ENCODE measurements at places on chromosomes 16 and 17.

DNA sequence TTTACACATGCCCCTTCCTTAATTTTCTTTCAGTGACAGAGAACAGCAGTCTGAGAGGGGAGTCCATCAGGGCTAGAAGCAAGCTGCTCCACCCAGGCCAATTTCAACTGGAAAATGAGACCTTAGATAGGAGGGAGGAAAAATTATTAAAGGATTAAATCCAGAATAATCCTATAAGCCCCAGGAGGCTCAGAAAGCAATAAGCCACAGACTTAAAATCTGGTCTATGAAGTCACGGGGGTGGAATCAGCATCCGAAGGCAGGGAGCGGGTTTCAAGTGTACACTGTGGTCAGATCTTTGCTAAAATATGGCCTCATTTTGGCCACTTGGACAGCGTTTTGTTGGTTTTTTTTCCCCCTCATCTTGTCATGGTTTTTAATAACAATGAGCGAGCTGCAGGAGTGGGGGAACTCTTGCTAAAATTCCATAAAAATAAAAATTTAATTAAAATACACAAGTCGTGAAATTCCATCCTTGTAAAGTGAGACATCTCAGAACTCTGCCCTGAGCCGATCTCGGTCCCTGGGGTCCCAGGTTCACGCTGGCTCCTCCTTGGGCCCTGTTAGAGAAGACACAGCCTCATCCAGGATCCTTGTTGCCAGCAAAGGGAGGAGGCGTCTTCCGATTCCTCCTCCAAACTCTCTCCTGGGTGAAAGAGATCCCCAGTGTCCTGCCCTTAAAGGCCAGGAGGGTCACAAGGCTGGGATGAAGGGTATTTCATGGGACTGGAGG, 51.6 kb upstream of the ETV4 start:
- no peaks in the 10 kb centered on the region for H3K27me3 ChIP-seq
- DNase-seq = no peak
- peaks cover 5% of the 10 kb centered on the region for H3K4me1 ChIP-seq
- H3K4me3 ChIP-seq = no peak overlapping the region
- H3K27ac ChIP-seq = peak overlapping the region; percentile 2

DNA sequence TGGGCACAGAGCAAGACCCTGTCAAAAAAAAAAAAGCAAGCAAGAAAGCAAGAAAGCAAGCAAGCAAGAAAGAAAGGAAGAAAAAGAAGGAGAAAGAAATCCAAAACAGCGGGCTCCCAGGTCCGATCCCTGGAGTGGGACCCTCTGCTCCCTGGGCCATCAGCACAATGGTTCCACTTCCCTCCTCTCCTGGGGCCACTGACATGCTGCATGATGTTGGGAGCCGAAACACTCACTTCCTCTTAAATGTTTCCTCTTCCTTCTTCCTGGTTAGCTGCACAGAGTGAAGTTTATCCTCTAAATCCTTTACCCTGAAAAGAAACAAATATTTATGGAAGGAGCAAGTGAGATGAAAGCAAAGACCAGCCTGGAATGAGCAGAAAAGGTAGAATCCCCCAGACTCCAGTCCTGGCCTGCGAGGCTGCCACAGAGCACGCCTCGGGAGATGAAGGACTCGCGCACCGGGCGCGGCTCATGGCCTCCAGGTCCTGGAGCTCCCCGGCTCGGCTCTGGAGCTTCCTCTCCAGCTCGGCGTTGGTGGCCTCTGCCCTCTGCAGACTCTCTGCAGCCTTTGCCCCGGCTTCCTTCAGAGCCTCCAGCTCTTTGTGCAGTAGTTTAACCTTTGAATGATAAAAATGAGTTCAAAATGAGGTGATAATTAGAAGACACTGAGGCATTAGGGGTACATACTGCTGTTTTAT, 19.0 kb downstream of the CCDC57 start:
- H3K27ac ChIP-seq = no peak overlapping the region
- H3K36me3 ChIP-seq = peaks cover 86% of the 10 kb centered on the region
- H3K4me3 ChIP-seq = no peak overlapping the region

DNA sequence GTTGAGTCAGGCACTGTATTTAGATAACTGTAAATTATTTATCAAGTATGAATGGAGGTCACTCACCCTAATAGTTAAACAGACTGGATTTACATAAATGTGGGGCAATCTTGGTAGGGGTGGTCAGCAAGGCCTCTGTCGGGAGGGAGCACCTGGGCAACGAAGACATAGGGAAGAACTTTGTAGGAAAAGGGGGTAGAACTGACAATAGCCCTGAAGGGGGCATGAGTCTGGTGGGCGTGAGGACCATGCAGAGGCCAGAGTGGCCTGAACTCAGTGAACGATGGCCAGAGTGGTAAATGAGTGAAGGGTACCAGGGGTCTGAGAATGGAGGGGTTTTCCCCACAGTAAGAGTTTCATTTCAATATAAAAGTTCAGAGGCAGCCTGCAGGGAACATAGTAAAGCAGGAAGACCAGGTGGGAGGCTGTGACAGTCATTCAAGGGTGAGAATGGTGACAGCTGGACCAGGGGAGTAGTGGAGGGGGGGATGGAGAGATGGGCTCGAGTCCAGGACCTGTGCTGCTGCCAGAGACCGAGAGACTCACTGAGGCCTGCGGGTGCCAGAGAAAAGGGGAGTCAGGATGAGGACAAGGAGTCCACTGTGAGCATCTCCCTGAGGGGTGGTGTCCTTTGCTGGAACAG, 2.9 kb downstream of the C17orf67 start:
- peaks cover 2% of the 10 kb centered on the region for H3K36me3 ChIP-seq

DNA sequence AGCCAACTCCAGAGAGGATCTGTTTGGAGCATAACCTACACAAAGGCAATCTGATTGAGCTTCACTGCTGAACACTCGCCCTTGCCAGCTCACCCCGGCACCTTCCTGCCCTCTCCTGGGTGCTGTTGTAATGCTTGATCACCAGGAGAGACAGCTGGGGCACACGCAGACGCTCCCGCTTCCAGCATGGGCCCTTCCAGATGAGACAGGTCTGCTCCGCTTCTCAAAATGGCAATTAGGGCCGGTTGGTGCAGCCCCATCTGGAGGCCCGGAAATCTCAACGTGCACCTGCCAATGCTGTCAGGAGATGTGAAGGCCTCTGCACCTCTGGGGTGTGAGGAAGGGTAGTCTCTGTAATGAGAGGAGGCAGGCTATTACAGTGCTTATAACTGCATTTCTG, 206.1 kb downstream of the ABCC12 start:
- no peak overlapping the region for H3K4me3 ChIP-seq
- H3K27ac ChIP-seq = no peak overlapping the region
- H3K4me1 ChIP-seq = no peaks in the 10 kb centered on the region
- no peaks in the 10 kb centered on the region for H3K27me3 ChIP-seq
- H3K36me3 ChIP-seq = no peaks in the 10 kb centered on the region

GRCh38 chr16:3793161-3793576, 75.8 kb upstream of the TRAP1 start:
- H3K27ac ChIP-seq = peak overlapping the region; percentile 19
- peak; percentile 17 for DNase-seq
- peaks cover 33% of the 10 kb centered on the region for H3K36me3 ChIP-seq
- H3K27me3 ChIP-seq = no peaks in the 10 kb centered on the region
- no peak overlapping the region for H3K4me3 ChIP-seq

DNA sequence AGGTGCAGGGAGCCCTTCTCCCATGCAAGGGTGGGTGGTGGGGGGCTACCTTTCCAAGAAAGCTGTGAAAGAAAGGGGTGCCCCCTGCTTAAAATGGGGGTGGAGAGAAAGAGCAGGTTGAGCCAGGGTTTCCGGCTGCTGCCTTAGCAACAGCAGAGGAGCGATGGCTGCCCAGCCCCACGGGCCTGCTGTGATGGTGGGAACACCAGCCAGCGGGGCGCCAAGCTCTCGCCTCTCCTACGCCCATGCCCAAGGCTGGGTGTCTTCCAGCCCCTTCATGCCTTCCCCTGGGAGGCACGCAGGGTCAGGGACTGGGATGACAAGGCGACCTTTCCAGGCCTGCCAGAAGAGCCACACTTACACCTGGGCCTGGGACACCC, 3.0 kb downstream of the FMNL1 start:
- no peak overlapping the region for H3K4me3 ChIP-seq
- peaks cover 30% of the 10 kb centered on the region for H3K27me3 ChIP-seq
- H3K27ac ChIP-seq = no peak overlapping the region
- peaks cover 48% of the 10 kb centered on the region for H3K4me1 ChIP-seq

- no peaks in the 10 kb centered on the region for H3K36me3 ChIP-seq
- H3K27me3 ChIP-seq = peaks cover 3% of the 10 kb centered on the region
- no peak overlapping the region for H3K27ac ChIP-seq
Measured at GRCh38 chr16:54336631-54337204, 50.1 kb upstream of the IRX3 start.

DNA sequence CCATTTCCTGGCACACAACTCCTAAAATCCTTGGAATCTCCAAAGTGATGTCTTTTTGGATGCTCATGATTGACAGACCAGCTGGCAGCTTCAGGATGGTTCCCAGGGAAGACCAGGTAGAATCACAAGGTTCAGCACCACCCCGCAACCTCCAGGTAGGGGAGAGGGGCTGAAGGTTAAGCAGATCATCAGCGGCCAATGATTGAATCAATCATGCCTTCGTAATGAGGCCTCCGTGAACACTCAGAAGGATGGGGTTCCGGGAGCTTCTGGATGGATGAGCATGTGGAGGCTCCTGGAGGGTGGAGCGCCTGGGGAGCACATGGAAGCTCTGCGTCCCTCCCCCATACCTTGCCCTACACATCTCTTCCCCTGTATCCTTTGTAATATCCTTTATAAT, 185.9 kb downstream of the SEC14L1 start:
- H3K4me3 ChIP-seq = no peak overlapping the region
- no peaks in the 10 kb centered on the region for H3K36me3 ChIP-seq
- no peak overlapping the region for H3K27ac ChIP-seq

DNA sequence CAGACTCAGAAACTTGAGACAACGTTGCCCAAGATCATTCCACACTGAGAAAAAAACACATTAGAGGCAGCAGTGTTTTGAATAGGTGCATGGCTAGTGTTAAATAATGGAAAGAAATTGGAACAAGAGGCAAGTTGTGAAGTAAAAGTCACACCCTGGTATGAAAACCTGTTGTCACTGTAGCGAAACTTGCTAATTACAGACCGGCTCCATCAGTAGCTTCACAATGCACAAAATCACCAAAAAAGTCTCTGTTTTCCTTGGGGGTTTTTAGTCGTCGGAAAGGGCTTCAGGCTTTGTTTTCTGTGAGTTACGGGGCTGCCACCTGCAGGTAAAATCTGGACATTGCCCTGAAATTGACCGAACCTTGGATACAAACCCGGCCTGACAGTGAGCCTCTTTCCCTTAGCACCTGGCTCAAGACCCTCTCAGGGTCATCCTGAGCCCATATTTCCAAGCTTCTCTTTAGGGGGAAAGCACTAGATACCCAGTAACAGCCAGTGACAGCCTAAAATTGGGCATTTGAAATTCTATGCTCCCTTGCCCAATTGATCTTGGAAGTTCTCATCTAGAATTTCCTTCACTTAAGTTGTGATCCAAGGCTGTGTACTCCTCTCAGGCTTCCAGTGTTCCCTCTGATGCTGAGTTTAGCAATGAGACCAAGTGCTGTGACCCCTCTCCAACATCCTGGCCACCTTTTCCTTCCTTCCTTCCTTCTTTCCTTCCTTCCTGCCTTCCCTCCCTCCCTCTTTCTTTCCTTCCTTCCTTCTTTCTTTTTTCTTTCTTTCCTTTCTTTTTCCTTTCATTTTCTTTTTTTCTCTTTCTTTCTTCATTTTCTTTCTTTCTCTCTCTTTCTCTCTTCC, 7.2 kb upstream of the GRB2 start:
- H3K36me3 ChIP-seq = no peaks in the 10 kb centered on the region
- H3K4me1 ChIP-seq = no peaks in the 10 kb centered on the region
- peak overlapping the region; percentile 1 for H3K4me3 ChIP-seq

GRCh38 chr17:47708312-47708863, 14.4 kb downstream of the TBKBP1 start:
- H3K36me3 ChIP-seq = peaks cover 51% of the 10 kb centered on the region

Measured in spinal cord (tissue), 10 donors.